Hair follicle dermal papilla cell (primary cell): ENCODE measurements at places on chromosomes 5 and 9. TPM values are rescaled to one million over a fixed set of nuclear protein-coding genes. Genes with fewer than 3 reads are reported as not detected.

The PAPPA gene
- total RNA-seq = 165 and 230 TPM in 2 replicates

The TLX3 gene
- total RNA-seq = not detected in 2 replicates

The CXXC5 gene
- 146 and 199 TPM in 2 replicates for total RNA-seq

The HAVCR1 gene
- total RNA-seq = not detected in 2 replicates

The NOL6 gene
- 32.9 and 34.9 TPM in 2 replicates for total RNA-seq

The DRD1 gene
- total RNA-seq = under 0.01 and 0.36 TPM in 2 replicates
